PC-3 (cell line): ENCODE measurements at places on chromosomes 3 and 15. TPM values are rescaled to one million over a fixed set of nuclear protein-coding genes. Genes with fewer than 3 reads are reported as not detected.

PLXND1 gene
- 19.2 and 21.8 TPM in 2 replicates for total RNA-seq

LCMT2 gene
- total RNA-seq, result 6.7 and 7.4 TPM in 2 replicates

DNA sequence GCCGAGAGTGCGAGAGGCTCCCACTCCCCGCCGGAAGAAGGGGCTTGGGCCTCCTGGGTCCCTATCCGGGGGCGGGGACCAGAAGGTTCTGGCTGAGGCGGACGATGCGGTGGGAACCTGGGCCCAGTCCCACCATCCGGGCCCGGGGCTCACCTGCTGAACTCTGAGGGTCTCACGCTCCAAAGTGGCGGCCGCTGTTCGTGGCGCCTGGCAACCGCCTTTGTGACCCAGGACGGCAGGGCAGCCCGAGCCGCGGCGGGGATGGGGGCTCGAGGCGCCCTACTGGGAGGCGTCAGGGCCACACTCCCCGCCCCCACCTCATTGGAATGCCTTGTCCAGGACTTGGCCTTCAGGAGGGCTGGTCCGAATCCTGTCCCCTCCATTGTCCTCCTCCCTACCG, at the start of gene FANCD2OS:
TSS of gene FANCD2OS (minus strand) at position 165 of the 400 bp plus-strand sequence. CDS start 3,481 bp downstream, outside the sequence.
- no peak for DNase-seq

DNA sequence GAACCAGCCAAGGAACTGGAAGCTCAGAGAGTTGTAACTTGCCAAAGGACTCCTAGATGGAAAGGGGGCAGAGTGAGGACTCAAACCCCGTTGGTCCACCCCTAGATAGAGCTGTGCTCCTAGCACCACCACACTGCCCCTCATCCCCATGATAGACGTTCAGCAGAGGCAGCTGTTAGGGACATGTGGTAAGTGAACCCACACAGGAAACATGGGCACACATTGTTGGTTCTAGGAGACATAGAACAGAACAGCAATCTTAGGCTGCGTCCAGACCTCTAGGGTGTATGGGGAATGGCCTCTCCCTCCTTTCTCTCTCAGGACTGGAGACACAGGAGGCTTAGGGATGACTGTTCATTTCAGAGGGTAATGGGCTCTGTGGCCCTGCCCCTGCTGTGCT, 102.7 kb downstream of the ANP32A start:
- DNase-seq, result no peak

DNA sequence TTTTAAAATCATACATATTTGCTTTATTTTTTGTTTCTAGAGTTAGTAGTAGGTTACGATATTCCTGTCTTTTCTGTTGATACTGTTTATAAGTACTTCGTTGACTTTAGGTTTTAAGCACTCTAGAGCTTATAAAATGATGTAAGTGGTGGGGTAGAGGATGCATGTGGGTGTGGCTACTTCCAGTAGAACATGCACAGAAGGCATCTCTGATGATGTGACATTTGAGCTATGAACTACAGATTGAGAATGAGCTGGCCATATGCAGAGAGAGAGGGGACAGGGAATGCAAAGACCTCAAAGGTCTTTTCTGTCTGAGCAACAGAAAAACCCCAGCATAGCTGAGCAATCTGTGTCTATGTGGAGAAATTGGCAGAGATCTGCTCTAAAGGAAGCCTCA, 233.9 kb upstream of the STAC start:
- DNase-seq, result no peak
